ENCODE measurements at places on chromosomes 2 and 18. TPM values are rescaled to one million over a fixed set of nuclear protein-coding genes. Genes with fewer than 3 reads are reported as not detected.
A peak's percentile ranks its signal among the peaks of the same experiment; 100 is the strongest.

DNA sequence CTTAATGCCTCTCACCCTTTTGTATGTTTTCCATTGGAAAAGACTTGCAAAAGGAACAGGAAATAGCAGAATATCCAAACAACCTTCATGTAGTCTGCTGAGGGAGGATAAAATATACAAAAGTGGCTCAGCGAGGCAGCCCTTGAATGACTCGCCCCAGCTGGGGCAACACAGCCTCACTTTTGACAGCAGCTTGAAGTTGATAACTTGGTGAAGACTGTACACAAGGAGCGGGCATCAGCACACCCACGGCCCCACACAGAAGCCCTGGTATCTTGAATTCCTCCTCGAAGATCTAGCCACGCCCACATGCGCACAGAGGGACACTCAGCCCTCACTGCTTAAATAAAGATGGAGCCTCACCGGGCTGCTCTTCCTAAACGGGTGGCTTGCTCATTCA lies 161.0 kb downstream of the IRS1 start:
- DNase-seq: no peak

DNA sequence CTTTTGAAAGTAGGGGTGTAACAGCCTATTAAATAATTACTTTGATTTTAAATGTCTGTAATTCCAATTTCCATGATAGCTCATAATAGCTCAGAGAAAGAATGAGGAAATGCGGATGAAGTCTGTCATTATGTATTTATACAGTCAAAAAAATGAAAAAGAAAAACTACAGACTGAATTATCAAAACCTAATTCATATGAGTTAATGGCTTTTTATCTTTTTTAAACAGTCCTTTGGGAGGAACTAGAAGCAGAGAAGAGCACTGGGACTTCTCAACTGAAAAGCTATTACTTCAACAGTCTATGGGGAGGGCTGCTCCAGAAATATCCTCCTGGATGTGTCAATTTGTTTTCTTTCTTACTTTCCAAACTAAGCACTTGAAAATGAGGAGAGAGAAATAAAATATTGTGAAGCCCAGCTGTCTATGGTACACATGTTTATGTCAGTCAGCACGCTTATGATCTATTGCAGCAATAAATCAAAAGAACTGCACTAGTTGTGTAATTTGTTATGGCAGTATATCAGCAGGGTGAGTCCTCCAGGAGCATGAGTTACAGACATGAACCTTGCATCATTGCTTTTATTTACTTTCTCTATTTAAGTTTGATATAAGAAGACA lies 1550.2 kb downstream of the LRP1B start:
- no peak for DNase-seq

DNA sequence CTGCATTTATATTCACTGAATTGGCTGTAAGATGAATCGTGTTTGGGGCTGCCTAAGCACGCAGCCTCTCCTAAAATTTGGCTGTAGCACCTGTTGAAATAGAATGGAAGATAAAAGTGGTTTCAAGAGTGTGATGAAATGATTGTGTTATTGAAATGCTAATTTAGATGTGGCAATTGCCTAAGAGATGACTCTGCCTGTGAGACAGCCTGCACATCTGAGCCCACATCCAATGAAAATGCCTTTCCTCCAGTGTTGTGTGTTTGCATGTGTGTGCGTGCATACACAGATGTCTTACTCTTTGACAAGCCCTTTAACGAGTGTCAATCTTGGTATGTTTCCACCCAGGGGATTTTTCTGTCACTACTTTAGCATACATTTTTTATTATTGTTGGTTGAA lies 346.9 kb downstream of the MEIS1 start:
- no peak for DNase-seq

GRCh38 chr2:208657468-208657867 lies 250.9 kb downstream of the PTH2R start:
- no peak for DNase-seq

- DNase-seq: peak; percentile 41
These were observed 33.2 kb upstream of the CXXC1 start for GRCh38 chr18:50320719-50321118.

GRCh38 chr18:9750606-9751304 lies 42.7 kb downstream of the RAB31 start:
- no peak for DNase-seq

GRCh38 chr2:74223941-74224770 lies 25.7 kb downstream of the MTHFD2 start:
- no peak for DNase-seq

DNA sequence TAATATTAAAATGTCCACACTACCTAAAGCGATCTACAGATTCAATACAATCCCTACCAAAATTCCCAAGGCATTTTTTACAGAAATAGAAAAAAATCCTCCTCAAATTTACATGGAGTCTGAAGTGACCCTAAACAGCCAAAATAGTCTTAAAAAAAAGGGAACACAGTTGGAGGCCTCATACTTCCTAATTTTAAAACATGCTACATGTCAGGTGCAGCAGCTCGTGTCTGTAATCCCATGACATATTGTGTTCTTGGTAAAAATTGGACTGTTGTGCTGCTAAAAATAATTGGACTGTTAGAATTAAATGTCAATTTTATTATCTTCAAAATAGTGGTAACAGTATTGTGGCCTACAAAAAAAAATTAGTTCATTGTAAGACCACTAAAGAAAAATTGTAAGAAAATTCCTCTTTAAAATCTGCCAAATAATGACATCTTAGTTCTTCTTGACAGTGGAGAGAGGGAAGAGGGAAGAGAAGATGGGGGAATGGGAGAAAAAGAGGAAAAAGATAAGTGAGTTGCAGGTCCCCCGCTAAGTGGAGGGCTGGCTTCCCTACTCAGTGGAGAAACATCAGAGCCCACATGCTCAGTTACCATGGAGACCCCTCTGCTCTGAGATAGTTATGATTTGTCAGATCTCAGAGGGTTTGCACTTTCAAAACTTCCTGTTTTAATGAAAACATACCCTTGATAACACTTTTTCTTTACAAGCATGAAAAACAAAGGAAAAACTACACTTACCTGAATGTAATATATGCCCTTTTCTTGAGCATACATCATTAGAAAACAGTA lies 46.5 kb downstream of the UNC50 start:
- peak; percentile 33 for DNase-seq

- no peak for DNase-seq
These were observed 110.9 kb upstream of the FAM98A start for GRCh38 chr2:33709951-33710350.

GRCh38 chr2:173355132-173355865 lies 627 bp downstream of the CDCA7 start:
- DNase-seq: peak; percentile 6

DNA sequence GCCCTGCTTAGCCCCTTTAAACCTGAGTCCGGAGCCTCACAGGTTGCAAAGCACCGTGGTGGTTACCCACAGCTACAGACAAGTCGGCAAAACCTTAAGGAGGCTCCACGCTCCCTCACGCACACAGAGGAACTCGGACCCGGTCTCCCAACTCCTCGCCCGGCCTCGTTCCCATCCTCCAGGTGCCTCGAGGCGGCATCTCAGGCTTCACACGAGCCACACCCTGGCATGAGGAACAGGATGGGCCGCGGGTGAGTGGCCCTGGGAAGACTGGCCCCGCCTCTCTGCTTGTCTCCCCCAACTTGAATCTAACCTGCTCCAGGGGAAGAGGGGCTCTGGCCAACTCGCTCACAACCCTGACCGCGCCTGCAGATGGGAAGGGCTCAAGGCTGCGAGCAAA lies 97.4 kb downstream of the EIPR1 start:
- DNase-seq: no peak

DNA sequence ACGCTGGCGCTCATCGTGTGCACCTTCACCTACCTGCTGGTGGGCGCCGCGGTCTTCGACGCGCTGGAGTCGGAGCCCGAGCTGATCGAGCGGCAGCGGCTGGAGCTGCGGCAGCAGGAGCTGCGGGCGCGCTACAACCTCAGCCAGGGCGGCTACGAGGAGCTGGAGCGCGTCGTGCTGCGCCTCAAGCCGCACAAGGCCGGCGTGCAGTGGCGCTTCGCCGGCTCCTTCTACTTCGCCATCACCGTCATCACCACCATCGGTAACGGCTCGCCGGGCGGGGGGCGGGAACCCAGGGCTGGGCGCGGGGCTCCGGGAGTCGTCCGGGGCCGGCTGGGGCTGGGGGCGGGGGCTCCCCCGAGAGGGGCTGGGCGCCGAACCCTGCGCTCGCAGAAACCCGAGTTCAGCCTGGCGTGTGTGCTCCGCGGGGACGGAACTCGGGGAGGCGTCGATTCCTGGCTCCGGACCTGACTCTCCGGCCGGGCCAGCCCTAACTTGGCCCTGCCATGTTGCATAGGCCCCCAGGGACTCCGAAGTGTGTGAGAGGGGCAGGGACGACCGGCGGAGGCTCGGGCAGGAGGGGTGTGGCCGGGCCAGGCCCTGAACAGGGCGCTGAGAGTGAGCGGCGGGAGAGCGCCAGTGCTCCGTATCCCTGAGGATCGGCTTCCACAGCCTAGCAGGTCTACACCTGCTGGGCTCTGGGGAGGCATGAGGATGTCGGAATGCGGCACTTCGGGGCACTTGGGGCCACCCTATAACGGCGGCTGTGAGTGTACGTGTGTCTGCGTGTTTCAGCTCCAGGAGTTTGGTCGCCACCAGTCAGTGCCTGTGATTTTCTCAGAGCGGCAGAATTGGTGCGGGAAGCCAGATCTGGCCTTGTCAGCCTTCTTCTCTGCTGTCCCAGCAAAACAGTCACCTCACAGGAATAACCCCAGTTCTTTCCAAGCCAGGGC lies 651 bp downstream of the KCNK3 start:
- DNase-seq: no peak

DNA sequence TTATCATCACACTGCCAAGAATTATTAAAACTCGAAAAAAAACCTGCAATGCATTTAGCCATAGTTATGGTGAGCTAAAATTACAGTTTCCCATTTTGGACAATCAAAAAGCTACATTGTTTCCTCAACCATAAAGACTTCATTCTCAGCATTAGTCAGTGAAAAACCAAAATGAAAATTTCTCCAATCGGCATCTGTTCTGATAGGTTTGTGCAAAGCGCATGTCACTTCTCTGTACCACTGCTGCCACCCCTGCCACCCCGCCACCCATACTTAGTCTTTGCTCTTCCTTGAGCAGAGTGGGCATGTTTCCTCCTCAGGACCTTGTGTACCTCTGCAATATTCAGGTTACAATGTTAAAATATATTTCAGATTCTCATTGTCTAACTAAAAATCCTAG lies 7.1 kb upstream of the ZBTB14 start:
- no peak for DNase-seq

DNA sequence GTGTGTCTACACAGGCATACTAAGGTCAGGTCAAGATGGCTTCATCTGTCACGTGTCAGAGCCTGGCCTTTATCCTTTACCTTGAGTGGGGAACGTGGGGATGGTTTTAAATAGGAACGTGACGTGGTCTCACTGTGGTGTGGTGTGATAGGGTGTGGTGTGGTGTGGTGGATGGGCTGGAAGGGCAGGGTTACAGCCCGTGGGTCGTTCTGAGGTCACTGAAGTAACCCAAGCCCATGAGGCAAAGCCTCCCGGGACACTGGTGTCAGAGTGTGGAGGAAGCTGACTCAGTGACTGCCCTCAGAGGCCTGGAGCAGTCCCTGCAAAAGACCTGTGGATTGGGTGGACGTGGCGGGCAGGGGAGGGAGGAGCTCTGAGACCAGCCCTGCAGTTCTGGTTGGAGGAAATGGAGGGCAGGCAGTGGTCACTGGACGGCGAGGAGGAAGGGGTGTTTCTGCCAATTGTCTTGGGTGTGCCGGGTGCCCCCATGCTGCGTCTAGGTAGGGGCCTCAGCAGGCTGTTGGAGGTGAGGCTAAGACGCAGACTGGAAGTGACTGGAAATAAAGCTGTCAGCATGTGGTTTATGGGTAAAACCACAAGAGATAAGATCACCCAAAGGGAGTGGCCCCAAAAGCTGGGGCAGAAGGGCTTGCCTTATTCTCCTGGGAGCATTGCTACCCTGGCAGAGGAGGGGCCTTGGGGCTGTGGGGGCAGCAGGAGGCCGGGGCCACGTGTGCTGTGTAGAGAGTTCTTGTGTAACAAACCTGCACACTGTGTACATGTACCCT lies 84.8 kb downstream of the SH3RF3 start:
- peak; percentile 84 for DNase-seq

DNA sequence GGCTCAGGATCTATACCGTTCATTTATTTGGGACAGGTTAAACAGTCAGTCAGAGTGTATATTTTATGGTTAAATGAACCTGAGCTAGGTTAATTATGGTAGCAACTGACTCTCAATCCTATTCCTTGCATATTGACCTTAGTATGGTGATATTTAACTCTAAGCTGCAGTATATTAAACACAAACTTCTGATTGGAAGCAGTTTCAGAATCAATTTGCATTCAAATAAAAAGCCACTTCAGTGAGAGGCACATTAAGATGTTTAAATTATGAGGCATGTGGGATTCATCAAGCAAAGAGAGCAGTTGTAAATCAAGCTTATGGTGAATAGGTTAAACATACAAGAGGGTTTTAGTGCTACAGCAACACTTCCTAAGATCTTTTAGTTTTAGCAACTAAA lies 40.4 kb downstream of the FRZB start:
- no peak for DNase-seq

DNA sequence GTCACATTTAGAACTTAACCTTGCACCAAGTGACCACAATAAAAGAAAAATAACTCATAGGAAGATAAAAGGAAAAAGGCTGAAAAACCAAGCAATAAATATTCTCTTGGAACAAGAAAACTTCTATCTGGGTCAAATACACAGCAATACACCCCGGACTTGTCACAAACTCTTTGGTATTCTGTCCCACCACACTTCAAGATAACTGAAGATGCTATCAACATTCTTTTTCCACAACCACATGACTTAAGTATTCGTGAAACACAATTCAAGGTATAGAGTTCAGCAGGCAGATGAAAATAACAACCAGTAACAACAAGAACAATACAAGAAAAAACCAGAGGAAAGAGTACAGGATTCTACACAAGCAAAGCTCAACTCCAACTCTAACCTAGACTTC lies 18.0 kb downstream of the MBD2 start:
- no peak for DNase-seq

DNA sequence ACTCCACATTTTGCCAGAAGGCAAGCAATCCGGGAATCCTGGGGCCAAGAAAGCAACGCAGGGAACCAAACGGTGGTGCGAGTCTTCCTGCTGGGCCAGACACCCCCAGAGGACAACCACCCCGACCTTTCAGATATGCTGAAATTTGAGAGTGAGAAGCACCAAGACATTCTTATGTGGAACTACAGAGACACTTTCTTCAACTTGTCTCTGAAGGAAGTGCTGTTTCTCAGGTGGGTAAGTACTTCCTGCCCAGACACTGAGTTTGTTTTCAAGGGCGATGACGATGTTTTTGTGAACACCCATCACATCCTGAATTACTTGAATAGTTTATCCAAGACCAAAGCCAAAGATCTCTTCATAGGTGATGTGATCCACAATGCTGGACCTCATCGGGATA lies 26.8 kb downstream of the B3GNT2 start:
- no peak for DNase-seq

Gene ARHGAP28
- not detected for polyA plus RNA-seq

Gene COMMD1
- polyA plus RNA-seq: 79.2 TPM

Gene SERPINB13
- polyA plus RNA-seq: not detected

Gene HSBP1L1
- 17.4 TPM for polyA plus RNA-seq

Gene CFAP65
- polyA plus RNA-seq: not detected

Gene SERPINB7
- not detected for polyA plus RNA-seq

Gene BABAM2
- 53.9 TPM for polyA plus RNA-seq

Gene CTAGE1
- not detected for polyA plus RNA-seq

All from CD4-positive, CD25-positive, alpha-beta regulatory T cell (primary cell).